ENCODE measurements at places on chromosomes 4 and X.

GRCh38 chr4:164536814-164537213 lies 217.1 kb upstream of the SMIM31 start:
- DNase-seq: no peak

DNA sequence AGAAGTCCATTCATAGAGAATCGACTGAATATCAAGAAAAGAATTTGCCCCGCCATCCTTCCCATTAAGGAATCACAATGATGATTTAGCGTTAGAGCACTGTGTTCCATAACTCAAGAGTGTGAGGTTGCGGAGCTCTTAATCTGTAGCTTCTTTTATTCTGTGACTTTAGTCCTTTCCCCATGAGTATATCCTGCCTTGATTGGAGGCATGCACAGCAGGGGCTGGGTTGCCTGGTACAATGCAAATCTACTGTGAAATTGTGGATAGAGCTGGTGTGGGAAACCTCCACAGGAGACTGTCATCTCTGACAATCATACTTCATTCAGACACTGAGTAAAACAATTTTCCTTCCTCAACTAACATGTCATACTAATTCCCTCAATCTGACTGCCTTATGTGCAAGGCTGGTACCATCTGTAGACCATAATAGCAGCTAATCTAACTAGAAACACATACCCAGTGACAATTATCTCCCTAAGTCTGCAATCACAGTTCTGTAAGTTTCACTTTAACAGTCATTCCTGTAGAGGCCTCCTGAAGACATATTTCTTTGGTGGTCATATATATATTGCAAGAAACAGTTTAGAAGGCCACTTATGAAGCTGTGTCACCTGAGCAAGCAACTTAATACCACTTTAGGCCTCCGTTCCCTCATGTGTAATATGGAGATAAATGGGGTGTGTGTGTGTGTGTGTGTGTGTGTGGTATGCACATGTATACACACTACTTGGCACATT lies 355.2 kb upstream of the FAM241A start:
- no peak for DNase-seq

- no peak for DNase-seq
Measured at GRCh38 chr4:178148106-178148505, 705.9 kb upstream of the AGA start.

DNA sequence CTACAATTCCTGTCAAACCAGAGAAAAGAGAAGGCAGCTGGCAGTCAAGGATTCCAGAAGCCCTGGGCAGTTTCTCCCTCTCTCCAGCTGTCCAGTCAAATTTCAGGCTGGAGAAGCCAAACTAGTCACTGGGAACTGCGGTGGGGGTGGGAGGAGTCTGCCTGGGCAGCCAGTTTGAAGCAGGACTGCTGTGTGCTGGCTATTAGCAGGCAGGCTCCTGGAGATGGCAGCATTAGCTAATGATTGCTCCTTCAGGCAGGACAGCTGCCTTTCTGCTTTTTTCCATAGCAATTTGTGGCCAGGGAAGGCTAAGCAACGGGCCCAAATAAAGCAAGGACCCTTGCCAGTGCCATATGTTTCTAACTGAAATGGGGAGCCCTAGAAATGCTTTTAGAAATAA lies 44.7 kb upstream of the FGF13 start:
- DNase-seq: no peak

DNA sequence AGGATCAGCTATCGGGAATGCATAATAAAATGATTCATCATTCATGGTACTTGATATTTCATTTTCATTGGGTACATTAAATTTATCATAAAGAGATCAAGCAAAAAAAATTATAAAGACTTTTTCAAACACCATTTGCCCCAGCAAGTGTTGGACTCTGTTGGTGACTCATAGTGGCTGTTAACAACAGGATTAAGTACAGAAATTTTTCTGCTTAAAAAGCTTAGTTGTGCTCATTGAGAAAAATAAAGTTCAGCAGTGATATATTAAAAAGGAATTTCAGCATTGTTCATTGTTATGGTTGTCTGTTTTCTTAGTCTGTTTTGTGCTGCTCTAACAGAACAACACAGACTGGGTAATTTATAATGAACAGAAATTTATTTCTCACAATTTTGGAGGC lies 86.2 kb upstream of the PCDH10 start:
- no peak for DNase-seq

GRCh38 chr4:80266253-80266901 lies at the start of gene FGF5:
Gene FGF5, plus strand, starts transcription at chr4:80266664. Its CDS starts 161 bp downstream, at chr4:80266825.
- DNase-seq: no peak

GRCh38 chrX:101383679-101384205 lies 2.2 kb downstream of the BTK start:
- no peak for DNase-seq

DNA sequence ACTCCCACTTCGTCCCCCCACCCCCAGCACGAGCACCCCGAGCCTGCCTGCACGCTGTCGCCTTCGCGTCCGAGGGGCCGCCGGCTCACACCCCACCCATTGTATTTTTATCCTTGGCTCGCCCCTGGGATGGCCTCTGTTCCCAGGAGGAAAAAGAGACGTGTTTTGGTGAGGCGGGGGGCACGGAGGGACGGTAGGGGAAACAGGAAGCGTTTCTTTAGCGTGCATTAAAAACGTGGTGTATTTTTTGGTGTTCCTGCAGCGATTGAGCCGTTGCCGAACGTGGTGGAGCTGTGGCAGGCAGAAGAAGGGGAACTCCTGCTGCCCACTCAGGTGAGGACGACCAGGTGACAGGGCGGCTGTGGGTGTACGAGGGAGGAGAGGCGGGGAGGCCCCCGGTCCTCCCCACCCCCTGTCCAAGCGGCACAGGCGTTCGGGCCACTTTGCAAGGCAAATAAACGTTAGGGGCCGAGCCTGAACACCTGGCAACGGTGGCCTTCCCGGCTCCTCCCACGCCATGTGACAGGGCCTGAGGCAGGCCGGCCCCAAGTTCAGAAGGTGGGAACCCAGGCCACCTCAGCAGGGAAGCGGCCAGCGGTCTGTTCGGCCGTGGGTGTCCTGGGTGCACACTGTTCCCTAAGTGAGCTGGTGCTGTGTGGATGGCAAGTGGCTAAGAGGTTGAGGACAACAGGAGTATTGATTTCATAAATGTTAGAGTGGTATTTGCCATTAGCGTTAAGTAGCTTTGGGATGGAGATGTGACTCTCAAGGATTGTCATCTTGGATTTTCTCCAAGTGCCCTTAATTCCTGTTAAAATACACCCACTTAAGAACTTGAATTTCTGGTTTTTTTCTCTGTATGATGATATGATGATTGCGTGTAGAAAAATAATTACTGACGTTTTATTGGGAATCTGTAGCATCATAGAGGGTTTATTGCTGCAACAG lies 1.1 kb downstream of the TMEM131L start:
- DNase-seq: no peak

- DNase-seq: no peak
Measured at GRCh38 chrX:112391313-112391712, 288.4 kb downstream of the LHFPL1 start.

All from CMK (cell line).